ENCODE measurements at places on chromosomes 5 and 9.

DNA sequence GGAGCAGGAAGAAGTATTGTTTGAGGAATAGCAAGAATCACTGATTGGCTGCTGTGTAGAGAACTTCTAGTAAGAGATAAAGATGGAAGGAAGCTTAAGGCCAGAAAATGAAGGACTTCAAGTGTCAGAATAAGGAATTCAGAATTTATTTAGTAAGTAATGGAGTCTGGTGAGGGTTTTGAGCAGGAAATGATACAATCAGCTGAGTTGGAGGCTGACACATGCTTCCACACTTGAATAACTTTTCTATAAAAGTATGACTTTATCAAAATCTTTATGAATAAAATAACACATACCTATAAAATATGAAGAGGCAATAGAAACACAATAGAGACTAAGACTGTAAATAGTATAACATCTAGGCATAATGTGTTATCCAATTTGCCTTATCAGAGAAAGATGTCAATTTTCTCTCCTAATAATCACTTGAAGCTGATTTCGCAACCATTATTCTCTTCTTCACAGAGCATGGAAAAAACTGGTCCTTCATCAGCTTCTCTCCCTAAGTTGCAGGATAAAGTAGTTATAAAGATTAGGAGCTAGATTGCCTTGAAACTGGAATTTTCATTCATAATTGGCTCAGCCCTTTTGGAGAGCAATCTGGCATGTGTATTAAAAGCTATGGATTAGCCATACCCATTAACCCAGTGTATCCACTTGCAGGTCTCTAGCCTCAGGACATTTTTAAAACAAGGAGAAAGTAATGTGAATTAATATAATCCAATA lies 143.4 kb downstream of the ZNF608 start:
- no peak for DNase-seq

DNA sequence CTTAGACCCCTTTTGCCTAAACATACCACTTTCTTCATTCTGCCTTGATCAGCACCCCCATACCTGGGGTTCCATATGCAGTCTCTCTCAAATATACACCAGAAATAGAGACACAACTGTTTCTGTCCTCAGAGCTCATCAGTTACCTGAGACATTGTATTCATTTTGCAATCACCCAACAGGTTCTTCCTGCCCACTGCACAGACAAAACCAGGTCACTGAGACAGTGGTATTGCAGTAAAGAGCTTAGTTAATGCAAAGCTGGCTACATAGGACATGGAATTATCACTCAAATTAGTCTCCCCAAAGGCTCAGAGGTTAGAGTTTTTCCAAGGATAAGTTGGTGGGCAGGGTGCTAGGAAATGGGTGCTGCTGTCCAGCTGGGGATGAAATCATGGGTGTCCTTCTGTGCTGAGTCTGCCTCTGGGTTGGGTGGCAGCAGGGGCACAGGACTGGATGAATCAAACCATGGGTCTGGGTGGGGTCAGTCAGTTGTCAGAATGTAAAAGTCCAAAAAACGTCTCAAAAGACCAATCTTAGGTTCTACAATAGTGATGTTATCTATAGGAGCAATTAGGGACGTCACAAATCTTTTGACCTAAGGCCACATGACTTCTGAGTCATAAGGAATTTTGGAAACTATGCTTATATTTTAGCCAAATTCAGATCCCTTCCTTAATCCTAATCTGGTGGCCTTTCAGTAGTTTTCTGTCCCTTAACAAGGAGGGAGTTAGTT lies 41.0 kb downstream of the KCNV2 start:
- no peak for DNase-seq

DNA sequence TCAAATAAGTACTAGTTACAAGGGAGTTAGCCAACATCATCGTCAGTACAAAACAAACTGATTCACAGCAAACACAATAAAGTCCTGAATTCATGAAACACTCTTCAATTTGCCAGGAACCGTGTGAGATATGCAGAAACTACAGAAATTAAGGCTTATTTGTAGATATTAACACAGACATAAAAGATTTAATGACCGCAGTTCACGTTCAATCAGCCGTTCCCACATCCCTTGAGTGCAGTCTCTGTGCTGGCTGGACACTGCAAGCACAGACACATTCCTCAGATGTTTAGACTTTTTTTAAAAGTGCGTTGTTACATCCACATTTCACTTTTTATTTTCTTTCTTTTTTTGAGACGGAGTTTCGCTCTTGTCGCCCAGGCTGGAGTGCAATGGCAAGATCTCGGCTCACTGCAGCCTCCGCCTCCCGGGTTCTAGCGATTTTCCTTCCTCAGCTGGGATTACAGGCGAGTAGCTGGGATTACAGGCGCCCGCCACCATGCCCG lies 566 bp upstream of the CEP78 start:
- no peak for DNase-seq

DNA sequence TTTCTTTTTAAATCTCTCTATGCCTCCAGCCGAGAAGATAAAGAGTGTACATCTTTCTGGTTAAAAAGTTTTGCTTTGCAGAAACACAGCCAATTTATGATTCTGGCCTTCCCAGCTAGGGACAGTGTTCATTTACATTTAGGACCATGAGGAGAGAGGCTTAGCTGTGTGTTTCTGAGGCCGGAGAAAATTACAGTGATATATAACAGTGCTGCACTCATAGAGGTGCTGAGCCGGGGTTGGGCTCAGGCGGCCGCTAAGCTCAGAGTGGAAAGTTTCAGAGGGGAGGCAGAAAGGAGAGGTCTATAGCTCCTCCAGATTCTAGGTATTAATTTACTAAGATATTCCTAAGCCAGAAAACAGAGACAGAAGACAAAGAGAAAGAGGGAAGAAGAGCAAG lies 37.0 kb upstream of the LCP2 start:
- no peak for DNase-seq

GRCh38 chr5:81233080-81233634 lies at the start of gene CKMT2:
CKMT2 (plus strand) TSS chr5:81233322; CDS start chr5:81251133, 17,811 bp downstream.
- no peak for DNase-seq

GRCh38 chr9:118331622-118332045 lies 627.4 kb downstream of the TLR4 start:
- DNase-seq: no peak

DNA sequence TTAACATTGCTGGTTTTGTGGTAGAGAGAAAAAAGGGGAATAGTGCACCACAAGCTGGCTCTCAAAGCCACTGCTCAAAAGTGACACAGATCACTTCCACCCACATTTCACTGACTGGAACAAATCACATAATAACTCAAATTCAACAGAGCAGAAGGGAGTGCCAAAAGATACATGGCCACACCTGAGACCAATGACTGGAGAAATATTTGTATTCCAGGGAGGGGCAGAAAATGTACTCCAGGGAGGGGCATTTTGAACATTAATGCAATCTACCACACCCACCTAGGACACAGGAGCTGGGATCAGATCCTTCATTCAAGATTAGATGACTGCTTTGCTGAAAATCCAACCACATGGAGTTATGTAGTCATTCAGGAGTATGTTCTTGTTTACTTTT lies 44.8 kb upstream of the ALDOB start:
- DNase-seq: no peak

- peak; percentile 28 for DNase-seq
Measured at GRCh38 chr5:123344816-123345426, 78.3 kb downstream of the CEP120 start.

- DNase-seq: no peak
Measured at GRCh38 chr9:123238365-123238764, 30.0 kb downstream of the STRBP start.

- DNase-seq: no peak
Measured at GRCh38 chr5:27290172-27290571, 251.8 kb upstream of the CDH9 start.

DNA sequence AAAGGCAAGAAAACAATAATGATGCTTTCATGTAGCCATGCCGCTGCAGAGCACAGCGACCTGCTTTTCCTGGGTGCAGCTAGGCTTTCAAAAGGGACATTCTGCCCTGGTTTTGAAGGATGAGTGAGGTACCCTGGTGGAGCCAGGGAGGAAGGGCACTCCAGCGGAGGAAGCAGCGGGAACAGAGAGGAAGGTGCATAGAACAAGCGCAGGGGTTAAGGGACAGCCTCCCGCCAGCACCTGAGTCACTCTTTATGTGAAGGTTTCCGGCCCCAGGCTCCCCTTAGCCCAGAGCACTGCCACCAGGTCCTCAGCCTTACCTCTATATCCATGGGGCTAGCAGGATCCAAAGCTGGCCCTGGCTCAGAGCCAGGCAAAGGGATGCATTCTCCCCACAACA lies 221.1 kb downstream of the CDK5RAP2 start:
- no peak for DNase-seq

DNA sequence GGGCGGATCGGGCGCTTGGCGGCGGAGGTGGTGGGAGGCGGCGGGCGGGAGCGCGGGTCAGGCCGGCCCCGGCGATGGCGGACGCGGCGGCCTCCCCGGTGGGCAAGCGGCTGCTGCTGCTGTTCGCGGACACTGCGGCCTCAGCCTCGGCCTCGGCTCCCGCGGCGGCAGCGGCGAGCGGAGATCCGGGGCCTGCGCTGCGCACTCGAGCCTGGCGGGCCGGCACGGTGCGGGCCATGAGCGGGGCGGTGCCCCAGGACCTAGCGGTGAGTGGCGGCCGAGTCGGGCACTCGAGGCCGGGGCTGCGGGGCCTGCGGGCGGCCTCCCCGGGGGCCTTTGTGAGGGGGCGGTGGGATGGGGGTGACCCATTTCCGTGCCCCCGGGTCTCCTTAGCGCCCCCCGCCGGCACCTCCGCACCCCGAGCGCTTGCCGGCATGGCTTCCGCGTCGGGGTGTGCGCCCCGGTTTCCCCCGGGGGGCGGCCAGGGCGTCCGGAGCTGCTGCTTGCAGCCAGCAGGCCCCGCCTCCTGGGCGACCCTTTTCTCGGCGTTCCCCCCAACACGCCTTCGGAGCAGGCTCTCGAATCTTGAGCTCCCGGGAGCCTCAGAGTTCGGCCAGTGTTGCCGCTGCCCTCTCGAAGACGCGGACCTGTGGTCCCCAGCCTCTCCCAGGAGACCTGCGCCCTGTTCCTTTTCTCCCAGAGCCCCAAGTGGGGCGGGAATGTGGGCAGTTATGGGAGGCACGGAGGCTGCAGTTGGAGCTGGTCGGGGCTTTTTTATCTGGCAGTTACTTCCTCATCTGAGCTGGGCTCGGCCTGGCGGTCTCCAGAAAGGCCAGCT lies 456 bp downstream of the KDM3B start:
- peak; percentile 64 for DNase-seq

All from NCI-H345 (cell line).